ENCODE measurements at places on chromosomes 7 and 10.

- no peak for DNase-seq
Observed at GRCh38 chr7:70884440-70884764, 247.5 kb upstream of the GALNT17 start.

GRCh38 chr10:128979405-128979804 is 487.6 kb upstream of the MGMT start:
- no peak for DNase-seq

DNA sequence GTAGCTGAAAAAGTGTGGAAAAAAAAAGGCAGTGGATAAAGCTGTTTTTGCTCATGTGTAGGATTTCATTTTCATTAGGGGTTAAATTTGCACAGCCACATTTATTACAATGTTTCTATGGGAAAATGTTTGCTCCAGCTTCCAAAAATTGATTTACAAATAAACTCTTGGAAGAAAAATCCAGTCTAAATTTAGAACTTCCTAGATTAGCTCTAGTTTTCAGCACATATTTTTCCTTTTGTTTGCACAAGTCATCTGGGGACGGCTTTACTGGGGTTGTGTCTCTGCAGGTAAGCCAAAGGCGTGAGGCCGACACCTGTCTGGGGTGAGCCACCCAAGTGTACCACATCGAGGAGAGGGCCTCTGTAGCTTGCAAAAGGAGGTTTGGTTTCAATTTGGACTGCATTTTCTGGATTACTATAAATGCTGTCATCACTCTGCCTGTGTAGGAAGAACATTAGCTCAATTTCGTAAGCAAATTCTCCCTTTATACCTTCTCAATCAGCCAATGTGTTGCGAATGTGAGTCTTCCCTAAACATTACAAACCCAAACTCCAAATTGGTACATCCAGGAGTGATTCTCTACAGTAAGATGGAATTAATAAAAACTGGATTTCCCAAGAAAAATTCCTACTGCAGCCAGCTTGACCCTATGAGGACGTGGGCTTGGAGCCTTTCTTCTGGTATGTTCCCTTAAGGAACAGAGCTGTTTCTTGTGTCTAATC is 89.5 kb upstream of the ZNF438 start:
- DNase-seq, result no peak

DNA sequence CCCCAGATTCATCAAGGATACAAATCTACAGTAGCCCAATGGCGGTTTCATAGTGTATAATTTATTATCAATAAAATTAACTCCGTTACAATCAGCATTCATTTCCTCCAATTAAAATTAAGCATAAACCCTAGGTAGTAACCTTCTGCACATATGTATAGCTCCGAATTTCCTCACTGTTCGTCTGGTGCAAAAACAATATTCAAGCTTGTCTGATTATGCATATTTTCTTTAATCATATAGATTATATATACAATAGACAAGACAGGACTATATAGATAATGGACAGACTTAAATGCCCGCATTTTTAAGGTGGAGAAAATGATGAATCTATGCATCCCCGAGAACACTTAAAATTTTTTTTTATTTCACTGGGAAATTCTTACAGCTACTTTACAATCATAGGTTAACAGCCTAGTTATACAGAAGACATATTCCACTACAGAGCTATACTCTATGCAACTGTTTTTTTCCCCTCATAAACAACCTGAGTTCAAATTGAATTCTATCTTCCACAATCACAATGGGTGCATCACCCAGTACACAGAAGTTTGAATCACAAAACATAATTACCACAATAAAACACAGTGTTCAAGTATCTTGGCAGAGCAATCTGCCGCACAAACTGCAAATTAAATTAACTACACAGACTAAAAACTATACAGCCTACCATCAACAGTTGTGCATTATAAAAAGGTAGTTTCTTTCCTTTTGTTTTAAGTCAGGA is 2.6 kb downstream of the HOXA9 start:
- no peak for DNase-seq

DNA sequence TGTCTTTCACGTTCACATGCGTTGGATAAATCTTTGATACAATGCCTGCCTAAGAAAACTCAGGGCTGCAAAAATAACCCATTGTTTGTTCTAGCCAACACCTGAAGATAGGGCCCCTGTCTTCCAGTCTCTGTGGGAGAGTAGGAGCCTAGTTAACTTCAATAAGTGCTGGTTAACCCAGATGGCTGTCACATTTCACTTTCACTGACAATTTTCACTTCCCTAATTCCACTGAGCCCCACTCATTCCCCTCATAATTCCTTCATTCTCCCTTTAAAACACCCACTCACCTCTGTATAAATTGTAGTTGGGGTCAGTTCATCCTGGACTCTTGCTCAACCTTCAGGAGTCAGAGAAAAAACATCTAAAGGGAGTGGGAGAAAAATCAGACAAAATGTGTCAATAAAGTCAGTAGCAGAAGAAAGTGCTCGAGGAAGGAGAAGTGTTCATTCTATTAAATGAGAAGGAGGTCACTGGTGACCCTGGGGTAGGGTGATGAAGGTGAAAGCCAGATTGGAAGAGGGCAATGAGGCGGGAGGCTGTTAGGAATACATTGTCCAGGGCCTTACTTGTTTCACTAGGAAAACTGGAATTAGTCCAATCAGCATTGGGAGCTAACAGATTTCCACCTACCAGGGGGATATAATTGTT is 51.2 kb upstream of the ABI1 start:
- no peak for DNase-seq

DNA sequence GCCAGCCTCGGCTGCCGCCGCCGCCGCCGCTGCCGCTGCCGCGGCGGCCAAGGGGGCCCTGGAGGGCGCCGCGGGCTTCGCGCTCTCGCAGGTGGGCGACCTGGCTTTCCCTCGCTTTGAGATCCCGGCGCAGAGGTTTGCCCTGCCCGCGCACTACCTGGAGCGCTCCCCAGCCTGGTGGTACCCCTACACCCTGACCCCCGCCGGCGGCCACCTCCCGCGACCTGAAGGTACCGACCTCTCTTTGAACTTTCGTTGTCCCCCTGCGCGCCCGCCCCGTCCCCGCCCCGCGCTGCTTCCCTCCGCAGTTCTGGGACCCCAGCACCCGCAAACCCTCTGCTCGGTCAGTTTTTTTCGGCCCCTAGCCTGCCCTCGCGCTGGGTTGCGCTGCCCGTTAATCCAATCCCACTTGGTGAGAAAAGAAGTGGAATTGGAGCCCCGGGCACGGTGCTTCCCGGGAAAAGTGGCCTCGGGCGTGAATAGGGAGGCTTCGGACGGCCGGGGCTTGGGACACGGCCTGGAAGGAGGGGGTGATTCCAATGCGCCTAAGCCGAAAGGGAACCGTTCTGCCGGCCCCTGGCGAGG is 543 bp downstream of the HMX3 start:
- no peak for DNase-seq

DNA sequence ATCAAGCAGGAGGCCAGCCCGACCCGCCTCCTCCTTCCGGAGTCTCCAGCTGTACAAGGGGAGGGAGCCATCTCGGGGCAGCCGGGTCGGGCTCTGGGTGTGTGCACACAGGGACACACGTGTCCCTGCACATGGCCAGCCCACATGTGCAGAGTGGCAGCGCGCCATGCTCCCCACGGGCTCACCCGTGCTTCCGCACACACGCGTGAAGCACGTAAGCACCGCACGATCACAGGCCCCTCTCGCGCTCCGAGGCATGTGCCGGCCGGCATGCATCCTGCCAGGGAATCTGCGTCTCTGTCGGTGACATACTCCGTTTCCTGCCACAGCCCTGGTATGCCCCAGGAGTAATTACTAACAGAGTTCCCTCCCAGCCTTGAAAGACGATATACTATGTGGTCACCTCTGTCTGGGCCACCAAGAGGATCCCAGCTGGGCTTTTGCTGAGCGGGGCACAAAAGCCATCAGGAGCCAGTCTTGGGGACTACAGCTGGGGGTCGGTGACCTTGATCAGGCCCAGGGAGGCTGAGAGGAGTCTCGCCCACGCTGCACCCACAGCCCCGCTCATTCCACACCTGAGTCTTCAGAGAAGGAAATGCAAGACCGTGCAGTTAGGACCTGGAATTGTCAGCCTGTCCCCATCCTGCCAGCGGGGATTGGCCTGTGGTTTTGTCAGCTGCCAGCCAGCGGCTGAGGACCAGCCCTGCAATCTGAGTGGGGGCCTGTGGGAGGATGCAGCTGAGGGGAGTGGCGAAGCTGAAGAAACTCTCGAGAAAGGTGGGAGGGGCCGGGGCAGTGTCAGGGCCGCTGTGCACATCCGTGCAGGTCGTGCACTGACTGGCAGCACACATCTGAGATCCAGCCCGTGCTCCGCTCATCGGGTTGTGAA is 11.0 kb upstream of the LFNG start:
- DNase-seq, result no peak

- no peak for DNase-seq
Observed at GRCh38 chr10:71492872-71493271, 96.2 kb downstream of the CDH23 start.

DNA sequence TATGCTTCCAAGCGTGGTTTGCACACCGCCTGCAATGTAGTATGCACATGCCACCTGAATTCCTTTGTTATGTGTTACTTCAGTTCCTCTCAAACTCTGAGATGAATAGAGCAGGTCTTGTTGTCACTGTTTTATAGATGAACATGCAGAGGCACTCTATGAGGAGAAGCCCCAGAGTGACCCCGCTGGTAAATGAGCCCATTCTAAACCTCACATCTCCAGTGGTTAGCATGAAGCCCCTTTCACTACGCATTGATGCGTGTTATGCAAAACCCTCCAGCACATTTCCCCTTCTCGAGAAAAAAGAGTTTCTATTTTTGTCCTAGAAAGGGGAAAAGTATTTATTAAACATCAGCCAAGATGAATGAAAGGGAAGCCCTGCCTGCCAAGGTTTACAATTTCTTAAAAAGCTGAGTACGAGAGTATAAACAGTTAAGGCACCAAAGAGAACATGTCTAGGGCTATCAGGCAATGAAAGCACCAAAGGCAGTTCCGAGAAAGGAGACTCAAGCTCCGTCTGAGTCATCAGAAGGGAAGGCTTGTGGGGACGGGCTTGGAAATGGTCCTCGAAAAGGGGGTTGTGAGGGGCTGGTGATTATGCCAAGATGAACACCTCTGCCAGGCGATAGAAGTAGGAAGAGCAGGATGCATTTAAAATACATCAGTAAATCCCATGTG is 58.7 kb upstream of the PFKP start:
- DNase-seq, result no peak

GRCh38 chr7:8913682-8914081 is 480.3 kb downstream of the NXPH1 start:
- no peak for DNase-seq

GRCh38 chr10:30413996-30414576 is 19.9 kb upstream of the MAP3K8 start:
- DNase-seq, result no peak

- no peak for DNase-seq
Observed at GRCh38 chr10:123913688-123914268, 22.2 kb upstream of the CPXM2 start.

DNA sequence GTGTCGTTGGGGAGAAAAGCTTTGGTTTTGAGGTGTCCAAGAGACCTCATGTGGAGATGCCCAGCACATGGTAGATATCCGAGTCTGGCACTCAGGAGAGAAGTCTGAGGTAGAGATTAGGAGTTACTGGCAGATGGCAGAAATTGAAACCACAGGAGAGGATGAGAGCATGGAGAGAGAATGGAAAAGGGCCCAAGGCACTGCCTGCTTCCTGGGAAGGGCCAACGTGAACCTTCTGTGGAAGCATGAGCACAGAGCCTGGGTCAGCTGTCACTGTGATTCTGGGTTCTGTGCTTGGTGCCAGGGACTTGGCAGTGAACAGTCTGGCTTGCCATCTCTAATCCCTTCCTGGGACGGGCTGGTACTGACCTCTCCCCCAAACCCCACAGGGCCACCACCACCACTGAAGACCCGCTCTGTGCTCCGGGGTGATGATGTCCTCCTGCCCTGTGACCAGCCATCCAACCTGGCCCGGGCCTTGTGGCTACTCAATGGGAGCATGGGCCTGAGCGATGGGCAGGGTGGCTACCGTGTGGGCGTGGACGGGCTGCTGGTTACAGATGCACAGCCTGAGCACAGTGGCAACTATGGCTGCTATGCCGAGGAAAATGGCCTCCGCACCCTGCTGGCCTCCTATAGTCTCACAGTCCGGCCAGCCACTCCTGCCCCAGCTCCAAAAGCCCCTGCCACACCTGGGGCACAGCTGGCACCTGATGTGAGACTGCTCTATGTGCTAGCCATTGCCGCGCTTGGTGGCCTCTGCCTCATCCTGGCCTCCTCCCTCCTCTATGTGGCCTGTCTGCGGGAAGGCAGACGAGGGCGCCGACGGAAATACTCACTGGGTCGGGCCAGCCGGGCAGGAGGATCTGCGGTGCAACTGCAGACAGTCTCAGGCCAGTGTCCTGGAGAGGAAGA is 4.1 kb downstream of the MRPL43 start:
- no peak for DNase-seq

- DNase-seq, result no peak
Observed at GRCh38 chr10:24730811-24731210, 7.1 kb upstream of the ARHGAP21 start.

DNA sequence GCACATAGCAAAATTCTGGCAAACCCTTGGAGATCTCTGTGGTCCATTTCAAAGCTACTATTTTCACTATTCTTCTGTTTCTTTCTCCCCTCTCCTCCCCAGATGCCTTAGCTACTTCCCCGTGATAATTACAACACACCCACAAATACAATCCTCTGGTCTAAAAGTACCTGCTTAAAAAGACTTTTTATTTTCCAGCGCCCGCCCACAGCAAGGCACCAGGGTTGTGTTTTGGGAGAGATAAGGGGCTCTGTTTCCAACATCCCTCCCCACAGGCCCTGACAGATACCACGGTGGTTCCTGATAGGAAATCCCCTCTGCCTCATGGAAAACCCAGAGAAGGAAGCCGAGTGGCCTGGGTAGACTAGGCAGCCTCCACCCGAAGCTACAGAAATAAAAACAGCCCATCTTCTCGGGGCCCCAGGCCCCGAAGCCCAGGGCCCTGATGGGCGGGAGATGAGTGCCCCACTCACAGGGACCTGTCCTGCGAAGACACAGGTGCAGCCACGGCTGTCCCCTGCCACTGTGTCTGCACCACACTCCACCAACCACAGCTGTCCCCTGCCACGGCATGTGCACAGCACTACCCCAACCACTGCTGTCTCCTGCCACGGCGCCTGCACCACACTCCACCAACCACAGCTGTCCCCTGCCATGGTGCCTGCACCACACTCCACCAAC is 19.7 kb downstream of the CALML5 start:
- DNase-seq, result no peak

GRCh38 chr10:6283655-6284054 is 80.9 kb downstream of the PFKFB3 start:
- no peak for DNase-seq

GRCh38 chr10:3684891-3685290 is 100.1 kb downstream of the KLF6 start:
- no peak for DNase-seq

GRCh38 chr7:142243823-142244222 is 14.0 kb downstream of the PRSS58 start:
- no peak for DNase-seq

- no peak for DNase-seq
Observed at GRCh38 chr10:84844461-84844860, 516.1 kb downstream of the CCSER2 start.

GRCh38 chr7:151125846-151126481 is 39.7 kb downstream of the AGAP3 start:
- DNase-seq, result no peak

GRCh38 chr7:152435384-152436110 is at the start of gene KMT2C:
TSS of gene KMT2C (minus strand) at chr7:152436003. CDS start at chr7:152435786, 217 bp downstream.
- no peak for DNase-seq

Measured in HS-5 (cell line).